ENCODE measurements at places on chromosomes 1 and 21. TPM values are rescaled to one million over a fixed set of nuclear protein-coding genes. Genes with fewer than 3 reads are reported as not detected.

GRCh38 chr21:42289926-42290325 is 25.3 kb downstream of the TFF3 start:
- no peak for DNase-seq

- no peak for DNase-seq
Observed at GRCh38 chr1:229228522-229228921, 42.4 kb upstream of the RAB4A start.

DNA sequence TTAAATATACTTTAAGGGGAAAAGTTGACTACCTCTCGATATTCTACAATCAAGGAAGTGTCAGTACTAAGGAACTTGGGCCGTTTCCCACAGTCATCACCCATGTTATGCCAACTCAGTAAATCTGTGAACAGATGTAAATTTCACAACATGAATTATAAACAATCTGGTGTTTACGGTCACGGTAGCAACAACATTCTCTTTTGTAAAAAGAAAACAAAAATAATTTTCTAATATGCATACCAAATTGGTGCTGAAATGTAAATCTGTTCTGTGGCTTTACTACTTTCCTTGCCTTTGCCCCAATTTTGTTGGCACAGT is 1.2 kb downstream of the SH3GLB1 start:
- DNase-seq: no peak

DNA sequence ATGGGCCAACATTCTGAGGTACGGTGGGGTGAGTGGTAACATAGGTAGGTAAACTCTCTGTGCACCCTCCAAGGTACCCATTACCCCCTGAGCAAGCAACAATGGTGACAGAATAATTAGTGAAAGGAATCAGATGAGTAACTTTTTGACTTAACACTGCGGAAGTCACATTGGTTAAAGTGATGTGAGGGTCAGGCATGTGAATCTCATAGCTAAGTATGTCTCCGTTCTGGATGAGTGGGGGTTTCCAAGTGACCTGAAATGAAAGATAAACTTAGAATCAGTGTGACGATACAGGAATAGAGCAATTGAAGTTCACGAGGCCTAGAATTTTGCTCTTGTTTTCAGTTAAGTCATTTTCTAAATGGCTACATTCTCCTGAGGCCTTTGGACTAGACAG is 311.7 kb downstream of the KCTD3 start:
- no peak for DNase-seq

DNA sequence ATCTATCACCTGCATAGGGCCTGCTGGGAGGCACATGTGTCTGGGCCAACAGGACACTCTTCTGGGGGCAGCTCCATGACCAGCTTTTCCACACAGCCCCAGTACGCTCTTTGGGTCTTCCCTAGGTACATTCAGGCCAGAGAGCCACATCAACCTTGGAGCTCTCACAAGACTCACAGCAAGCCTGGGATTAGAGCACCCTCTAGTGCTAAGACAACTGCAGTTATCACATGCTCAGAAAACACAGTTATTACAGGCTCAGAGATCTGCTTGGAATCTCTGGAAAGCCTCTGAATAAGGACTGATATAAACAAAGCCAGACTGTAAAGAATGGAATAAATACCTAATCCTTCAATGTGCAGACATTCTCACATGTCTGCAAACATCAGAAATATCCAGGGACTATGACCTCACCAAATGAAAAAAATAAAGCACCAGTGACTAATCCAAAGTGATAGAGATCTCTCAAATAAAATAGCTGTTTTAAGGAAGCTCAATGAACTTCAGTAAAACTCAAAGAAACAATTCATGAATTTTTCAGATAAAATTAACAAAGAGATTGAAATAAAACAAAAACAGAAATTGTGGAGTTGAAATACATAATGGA is 563.9 kb upstream of the NR5A2 start:
- peak; percentile 57 for DNase-seq

DNA sequence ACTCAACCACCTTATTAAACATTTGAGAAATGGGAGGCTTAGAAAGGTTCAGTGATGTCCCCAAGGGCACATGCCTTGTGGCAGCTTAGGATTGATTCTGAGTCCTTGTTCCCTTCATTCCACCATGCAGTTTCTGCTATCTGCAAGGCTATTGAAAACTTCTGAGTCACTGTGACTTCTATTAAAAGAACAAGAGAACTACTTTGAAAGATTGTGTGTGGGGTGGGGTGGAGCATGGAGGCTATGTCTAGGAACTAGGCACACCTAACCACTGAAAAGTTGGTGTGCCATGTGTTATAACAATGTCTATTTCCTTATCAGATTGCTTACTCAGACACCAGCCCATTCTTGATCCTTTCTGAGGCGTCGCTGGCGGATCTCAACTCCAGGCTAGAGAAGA is 10.8 kb downstream of the MTARC1 start:
- peak; percentile 38 for DNase-seq

DNA sequence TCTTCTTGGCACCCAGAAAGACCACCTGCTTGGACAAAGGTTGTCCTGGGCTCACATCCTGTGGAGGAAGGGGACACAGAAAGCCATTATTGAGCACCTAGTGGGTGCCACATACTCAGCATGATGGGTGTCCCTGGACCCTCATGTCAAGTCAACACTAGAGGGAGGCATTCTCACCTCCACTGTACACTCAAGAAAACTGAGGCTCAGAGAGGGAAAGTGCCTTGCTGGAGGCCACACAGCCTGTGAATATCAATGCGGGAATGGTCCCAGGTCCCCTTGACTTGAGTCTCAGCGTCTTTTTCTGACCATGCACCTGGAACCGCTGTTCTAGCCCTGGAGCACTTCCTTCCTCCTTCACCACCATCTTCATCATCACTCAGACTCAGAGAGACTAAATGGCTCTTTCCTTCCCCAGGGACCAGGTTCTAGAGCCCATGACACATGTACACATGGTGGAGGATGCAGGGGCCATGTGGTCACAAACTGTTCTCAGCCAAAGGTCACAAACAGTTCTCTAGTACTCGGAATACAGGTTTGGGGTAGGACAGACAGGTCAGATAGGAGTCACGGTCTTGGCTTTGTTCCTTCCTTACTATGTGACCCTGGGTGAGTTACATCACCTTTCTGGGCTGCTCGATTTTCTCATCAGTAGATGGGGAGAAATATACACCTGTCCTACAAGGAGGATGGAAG is 89.2 kb upstream of the WNT4 start:
- no peak for DNase-seq

- no peak for DNase-seq
Observed at GRCh38 chr1:17509363-17509762, 30.1 kb upstream of the ARHGEF10L start.

DNA sequence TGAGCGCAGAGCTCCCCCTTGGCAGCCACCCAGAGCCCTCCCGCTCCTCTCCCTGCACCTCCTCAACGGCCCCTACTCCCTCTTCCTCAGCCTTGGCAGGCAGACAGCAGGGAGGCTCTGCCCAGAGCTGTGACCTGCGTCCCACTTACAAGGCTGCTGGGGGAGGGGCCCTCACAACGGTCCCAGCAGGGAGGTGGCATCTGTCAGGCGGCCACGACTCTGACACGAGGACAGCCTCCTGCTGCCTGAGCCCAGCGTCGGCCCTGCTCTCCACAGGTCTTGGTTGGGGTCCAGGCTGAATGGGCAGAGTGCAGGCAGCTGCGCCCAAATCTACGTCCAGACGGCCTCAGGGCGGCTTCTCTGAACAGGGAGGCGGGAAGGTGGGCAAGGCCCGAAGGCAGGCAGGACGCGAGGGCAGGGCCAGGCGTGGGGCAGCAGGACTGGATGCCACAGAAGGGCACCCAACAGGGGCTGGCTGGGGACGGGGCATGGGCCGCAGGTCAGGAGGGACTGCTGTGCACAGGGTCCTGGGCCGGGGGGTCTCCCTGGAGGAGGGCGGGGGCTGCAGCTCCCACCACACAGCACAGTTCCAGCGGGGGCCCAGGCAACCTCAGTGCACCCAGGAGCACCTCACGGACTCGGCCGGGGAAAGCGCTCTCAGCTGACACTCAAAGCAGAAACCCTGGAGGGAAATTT is 7.5 kb downstream of the SLC19A1 start:
- DNase-seq: no peak

DNA sequence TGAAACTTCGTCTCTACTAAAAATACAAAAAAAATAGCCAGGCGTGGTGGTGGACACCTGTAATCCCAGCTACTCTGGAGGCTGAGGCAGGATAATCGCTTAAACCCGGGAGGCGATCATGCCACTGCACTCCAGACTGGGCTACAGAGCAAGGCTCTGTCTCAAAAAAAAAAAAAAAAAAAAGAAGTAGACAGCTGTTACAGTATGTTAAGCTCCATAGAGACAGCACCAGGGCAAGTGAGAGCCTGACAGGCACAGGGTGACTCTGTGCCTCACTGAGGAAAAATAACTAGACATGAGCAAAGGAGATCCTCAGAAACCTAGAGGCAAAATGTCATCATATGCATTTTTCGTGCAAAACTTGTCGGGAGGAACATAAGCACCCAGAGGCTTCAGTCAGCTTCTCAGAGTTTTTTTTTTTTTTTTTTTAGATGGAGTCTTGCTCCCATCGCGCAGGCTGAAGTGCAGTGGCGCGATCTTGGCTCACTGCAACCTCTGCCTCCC is 9.0 kb upstream of the PRDX1 start:
- no peak for DNase-seq

DNA sequence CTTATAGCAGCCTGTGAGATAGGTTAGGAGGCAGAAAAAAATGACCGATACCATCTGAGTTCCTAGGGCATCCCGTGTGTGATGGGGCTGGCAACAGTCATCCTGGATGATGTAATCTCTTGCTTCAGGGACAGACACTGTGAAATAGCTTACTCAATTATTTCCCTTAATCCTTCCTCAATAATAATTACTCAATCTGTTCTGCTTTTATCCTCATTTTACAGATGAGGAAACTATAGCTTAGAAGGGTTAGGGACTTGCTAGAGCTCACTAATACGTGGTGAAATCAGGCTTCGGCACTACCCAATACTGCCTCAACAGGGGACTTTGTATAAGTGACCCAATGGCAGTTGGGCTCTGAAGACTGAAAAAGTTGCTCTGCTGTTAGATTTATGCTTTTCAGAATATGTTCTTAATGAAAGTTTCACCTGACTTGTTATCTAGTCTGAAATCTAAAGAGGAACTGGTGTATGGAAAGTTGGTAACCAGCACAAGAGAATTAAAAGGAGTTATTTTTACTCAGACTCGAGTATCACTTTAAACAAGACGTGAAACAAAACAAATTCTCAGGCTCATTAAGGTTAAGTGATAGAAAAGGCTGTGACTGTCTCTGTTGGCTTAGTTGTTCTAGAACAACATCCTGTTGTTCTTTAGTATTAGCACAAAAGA is 14.4 kb downstream of the CD55 start:
- no peak for DNase-seq

- no peak for DNase-seq
Observed at GRCh38 chr1:82491301-82492048, 690.7 kb downstream of the ADGRL2 start.

DNA sequence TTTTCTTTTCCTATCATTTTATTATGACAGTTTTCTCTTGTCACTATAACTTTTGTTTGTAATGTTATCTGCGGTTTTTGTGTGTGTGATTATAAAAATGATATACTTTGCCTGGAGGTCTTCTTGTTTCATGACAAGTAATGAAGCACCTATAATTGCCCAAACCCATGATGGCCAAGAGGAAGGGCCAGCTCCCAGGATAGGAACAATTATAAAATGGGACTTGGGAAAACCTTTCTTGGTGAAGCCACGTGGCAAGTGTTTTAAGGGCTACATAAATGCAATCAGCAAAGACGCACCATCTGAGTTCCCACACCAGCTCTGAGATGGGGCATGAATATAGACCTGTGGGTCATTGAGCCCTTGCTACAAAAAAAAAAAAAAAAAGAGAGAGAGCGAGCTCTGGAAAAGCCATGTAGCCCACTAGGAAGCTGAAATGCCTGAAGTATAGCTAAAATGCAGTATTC is 462.6 kb upstream of the RUNX1 start:
- DNase-seq: peak; percentile 71

DNA sequence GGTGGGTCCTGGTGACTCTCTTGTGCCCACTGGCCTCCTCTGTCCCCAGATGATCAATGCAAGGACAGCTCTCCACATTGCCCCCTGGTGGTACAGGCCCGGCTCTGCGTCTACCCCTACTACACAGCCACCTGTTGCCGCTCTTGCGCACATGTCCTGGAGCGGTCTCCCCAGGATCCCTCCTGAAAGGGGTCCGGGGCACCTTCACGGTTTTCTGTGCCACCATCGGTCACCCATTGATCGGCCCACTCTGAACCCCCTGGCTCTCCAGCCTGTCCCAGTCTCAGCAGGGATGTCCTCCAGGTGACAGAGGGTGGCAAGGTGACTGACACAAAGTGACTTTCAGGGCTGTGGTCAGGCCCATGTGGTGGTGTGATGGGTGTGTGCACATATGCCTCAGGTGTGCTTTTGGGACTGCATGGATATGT is 10.8 kb downstream of the ADAMTSL4 start:
- DNase-seq: peak; percentile 73

DNA sequence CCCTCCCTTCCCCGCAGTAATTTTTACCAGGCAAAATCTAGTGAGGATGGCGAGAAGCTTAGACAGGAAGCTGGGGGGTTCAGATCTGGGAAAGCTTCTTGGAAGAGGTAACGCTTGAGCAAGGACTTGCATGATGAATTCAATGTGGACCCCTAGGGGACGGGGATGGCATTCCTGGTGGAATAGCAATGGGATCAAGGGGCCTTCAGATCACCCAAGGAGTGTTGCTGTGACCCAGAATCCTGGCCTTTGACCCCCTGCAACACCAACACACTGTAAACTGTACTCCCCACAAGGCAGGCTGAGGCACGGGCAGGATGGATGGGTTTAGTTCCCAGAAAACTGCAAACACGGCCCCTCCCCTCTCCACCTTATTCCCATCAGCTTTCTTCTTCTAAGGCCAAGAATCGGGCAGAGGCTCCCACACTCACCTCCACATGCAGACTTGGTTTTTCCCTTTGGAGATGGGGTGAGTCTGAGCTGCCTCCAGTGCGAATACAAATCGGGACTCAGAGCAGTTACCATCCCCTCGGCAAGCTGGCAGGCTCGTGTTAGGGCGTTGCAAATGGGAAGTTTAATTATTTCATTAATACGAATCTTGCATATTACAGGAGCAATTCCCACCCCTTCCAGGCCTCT is 20.1 kb downstream of the DISP3 start:
- DNase-seq: no peak

Gene LRRC39
- total RNA-seq: not detected

Gene PLA2G2A
- total RNA-seq: not detected

Gene FAM131C
- 1.1 TPM for total RNA-seq

Gene FMO1
- not detected for total RNA-seq

Gene TRAF3IP3
- total RNA-seq: not detected

Gene MROH7
- not detected for total RNA-seq

Data from A172 (cell line).